Naive thymus-derived CD4-positive, alpha-beta T cell (primary cell): ENCODE measurements at places on chromosomes 5 and 9. TPM values are rescaled to one million over a fixed set of nuclear protein-coding genes. Genes with fewer than 3 reads are reported as not detected.

The ELAVL2 gene
- polyA plus RNA-seq = not detected

The GFI1B gene
- not detected for polyA plus RNA-seq

The RRAGA gene
- 111 TPM for polyA plus RNA-seq

The KIF27 gene
- 2.0 TPM for polyA plus RNA-seq

The GARIN3 gene
- polyA plus RNA-seq = not detected
